ENCODE measurements at places on chromosomes 2 and 18.

DNA sequence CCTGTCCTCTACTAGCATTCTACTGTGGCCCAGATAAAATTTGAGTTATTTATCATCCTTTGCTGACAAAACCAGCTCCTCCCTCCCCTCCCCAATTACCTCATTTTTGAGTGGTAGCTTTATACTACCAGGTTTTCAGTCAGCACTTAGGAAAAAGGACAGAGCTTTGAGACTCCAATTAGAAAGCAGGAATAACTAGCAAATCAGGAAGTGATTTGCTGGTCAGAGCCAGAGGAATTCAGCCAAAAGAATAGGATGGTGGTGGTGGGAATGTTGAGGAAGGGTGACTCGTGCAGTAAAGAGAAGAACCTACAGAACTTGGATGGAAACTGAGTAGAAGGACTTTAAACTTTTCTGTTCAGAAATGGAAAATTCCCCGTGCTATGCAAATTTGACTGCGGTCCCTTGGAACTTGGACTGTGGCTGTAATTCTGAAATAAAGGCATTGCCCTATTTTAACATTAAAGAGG lies 3.7 kb downstream of the MYL12B start:
- no peak for DNase-seq

- DNase-seq: no peak
These were observed 471.5 kb downstream of the PIK3C3 start for GRCh38 chr18:42426496-42427015.

DNA sequence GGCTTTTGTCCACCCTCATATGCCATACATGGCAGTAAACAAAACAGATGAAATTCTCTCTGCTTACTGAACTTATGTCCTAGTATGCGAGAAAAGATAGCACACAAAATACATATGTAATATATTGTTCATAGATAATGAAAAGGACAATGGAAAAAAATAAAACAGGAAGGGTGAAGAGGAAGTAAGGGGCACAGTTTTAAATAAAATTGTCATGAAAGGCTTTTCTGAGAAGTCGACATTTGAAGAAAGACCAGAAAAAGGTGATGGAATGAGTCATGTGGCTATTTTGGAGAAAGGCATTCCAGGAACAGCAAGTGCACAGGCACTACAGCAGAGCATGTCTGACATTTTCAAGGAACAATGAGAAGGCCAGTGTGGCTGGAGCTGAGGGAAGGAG lies 56.4 kb downstream of the KCNH7 start:
- DNase-seq: no peak

DNA sequence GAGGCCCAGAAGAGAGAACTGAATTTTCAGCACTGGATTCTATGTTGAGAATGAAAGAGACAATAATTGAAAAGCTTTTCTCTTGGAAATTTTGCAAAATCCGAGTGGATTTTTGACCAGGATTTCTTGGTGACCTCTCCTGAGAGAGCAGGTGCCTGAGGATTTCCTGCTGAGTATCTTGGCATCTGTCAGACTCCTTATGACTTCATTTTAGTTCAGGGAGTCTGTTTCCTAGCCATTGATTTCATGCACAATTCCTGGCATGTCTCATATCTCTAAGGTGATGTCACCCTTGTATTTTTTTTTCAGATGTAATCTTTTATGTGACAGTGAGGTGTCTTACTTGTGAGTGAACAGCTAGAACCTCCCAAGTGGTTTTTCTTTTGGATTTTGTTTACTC lies 195.9 kb downstream of the NEDD4L start:
- DNase-seq: no peak

DNA sequence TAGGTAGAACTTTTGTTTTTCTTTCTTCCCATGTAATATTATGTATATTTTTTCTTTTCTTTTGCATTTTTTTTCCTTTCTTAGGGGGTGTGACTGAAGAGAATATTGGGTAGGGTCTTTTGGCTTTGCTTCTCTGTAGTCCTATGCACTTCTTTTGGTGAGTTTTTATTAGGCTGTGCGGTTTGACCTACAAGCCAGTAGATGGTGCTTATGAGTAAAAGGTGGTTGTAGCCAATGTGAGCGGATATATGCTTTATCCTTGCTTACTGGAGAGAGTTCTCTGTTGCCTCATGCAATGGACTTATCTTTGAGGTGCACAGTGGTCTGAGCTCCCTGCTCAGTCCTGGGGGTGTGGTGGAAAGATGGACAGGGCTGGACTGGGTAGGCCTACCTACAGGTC lies 52.7 kb downstream of the DSEL start:
- no peak for DNase-seq

DNA sequence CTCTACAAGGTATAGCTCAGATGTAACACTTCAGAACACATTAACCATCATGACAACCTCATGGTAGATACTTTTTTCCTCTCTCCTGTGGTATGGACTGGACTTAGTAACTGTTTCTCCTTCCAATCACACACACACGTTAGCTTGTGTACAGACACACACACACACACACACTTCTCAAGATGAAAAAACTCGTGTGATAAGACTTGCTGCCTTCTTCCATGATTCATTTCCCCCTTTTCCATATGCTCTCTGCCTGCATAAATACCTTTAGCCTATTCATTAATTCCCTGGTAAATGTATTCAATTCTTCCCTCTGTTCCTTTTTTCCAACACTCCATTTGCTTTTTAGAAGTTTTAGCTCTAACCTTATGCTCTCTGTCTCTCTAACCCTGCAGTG lies 118.9 kb upstream of the TANK start:
- DNase-seq: no peak

- DNase-seq: no peak
These were observed 87.8 kb downstream of the SLC5A7 start for GRCh38 chr2:108074150-108074549.

GRCh38 chr2:69717861-69718273 lies 24.1 kb upstream of the ANXA4 start:
- no peak for DNase-seq

DNA sequence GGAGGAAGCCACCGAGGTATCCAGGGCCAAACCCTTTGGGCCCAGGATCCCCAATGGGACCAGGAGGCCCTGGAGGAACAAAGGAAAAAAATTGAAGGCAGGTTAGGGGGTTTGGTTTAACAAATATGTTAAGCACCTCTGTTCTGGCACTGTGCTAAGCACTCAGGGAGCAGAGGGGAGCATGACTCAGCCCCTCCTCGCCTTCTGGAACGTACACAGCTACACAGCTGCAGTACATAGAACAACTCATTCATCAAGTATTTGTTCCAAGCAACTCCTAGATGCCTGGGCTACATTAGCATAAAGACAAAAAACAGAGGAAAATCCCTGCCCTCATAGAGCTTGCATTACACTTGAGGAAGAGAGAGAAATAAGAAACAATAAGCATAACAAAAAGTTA lies 153.6 kb downstream of the COL4A4 start:
- DNase-seq: no peak

GRCh38 chr18:29616867-29617266 lies 1425.7 kb downstream of the DSC3 start:
- no peak for DNase-seq

DNA sequence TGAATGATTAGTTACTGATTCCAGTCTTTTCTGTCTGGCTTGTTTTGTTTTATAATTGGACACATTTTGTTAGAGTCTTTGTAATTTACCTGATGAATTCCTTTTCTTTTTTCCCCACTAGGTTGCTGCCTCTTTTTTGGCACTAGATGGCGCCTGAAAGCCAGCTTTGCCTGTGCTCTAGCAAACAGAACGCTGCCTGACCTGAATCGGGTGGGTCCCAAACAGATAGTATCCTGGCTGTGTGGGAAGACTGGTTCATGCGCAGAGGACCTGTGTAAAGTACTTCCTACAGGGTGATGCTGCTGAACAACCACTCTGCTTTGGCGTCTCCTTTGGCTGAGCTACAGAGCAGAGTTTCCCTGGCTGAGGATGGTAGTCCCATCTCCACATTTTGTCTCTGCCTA lies 288.2 kb downstream of the IKZF2 start:
- no peak for DNase-seq

DNA sequence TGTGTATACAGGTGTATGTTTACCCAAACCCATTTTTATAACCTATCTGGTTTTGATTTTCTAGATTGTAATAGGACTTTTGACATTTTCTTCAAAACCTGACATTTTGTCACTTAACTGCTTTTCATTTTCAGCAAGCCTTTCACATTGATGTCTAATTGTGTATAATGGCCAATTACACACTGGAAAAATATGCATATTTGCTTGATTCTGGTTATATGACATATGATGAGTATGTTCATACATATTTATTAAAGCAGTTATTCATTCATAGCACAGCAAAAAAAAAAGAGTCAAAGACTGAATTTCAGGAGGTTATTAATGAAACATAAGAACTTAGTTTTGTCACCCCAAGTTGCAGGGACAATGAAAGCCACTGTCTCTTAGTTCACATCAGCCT lies 307.7 kb upstream of the TNP1 start:
- DNase-seq: no peak

GRCh38 chr2:70411483-70412125 lies 109.7 kb upstream of the FAM136A start:
- DNase-seq: no peak

GRCh38 chr2:17538022-17538843 lies 2.3 kb upstream of the VSNL1 start:
- no peak for DNase-seq

DNA sequence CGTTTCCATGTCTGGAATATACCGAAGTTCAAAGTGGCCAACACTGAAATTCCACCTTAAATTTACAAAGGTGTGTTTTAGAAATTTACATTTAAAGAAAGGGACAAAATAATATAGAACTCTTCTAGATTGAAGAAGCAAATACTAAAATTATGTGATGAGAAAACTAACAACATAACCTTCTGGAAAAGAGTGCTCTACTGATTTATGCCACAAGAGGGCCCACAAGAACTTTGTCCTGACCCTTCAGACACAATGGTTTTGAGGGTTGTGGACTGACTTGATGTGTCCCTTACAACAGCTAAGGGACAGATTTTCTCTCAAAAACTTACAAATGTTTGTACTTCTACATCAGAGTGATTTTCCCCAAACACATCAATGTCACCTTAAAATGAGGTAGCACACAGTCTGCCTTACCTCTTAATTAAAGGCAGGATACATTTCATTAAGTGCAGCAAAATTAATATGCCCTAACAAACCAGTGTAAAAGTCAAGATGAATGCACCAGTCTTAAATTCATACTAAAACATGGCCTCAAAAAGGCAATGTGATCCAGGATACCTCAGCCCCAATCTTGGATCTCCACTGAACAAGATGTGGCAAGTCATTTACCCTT lies 36.2 kb downstream of the EIF2AK3 start:
- no peak for DNase-seq

GRCh38 chr2:225019105-225019504 lies 23.2 kb downstream of the DOCK10 start:
- DNase-seq: no peak

- DNase-seq: no peak
These were observed 40.9 kb upstream of the LAPTM4A start for GRCh38 chr2:20092226-20092900.

DNA sequence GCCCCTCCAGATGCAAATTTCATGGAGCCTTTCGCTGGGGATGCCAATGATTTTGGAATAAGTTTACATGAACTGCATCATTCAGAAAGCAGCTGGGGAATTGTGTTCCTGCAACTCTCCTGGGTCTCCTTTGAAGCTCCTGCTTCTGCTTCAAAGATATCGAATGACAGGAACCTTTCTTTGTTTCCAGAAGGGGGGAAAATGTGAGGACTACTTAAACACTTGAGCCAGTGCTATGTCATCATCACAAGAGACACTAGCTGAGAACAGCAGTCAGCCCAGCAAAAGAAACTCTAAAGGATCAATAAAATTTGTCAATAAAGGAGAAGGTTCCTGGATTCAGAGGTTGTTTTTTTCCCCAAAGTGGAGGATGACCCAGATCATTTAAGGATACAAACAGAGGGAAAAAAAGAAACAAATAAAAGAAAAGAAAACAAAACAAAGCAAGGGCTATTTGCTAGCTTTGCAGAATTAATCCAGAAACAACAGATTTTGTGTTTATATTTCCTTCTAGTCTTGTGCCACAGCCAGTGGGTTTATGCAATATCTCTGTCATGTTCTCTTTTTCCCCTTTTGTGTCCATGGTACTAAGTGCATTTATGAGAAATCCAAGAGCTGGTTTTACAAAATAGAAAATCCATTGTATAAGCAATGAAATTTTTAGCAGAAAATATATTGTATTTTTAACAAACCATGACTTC lies 463.7 kb downstream of the CDH2 start:
- no peak for DNase-seq

DNA sequence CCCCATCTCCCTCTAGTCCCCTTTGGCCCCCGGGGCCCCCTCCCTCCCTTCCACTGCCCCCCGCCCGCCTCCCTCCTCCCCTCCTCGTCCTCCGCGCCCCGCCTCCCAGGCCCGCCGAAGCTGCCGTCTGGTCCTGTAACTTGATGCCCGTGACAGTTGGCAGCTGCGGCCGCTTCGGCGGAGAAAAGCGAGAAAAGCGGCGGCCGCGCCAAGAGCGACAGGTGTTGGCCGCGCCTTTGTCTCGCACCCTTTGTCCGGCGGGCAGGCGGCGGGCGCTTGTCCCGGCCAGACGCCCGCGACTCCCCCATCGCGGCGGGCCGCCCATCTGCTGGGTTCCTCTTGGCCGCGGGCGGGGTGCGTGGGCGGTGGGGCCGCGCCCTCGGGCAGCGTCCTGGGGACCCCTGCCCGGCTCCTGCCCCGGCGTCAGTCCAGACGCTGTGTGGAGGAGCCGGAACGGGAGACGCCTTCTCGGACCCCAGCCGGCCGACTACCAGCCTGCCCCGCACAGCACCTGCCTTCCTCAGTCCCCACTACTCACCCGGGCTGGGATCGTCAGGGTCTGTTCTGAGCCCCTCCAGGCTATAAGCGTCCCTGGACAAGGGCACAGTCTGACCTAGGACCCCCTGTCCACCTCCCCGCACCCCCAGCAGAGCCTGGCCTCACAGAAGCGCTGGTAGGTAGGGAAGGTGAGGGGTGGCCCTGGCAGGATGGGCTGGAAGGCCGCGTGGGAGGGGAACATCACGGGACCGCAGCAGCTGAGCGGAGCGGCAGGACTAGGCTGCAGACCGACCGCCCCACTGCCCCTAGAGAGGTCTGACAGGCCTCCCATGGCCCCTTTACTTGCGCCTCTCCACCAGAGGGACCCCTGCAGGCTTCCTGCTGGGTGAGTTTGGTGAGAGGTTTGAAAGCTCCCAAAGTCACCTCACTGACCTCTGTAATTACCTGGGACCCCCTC lies 1.2 kb upstream of the HES6 start:
- DNase-seq: no peak

DNA sequence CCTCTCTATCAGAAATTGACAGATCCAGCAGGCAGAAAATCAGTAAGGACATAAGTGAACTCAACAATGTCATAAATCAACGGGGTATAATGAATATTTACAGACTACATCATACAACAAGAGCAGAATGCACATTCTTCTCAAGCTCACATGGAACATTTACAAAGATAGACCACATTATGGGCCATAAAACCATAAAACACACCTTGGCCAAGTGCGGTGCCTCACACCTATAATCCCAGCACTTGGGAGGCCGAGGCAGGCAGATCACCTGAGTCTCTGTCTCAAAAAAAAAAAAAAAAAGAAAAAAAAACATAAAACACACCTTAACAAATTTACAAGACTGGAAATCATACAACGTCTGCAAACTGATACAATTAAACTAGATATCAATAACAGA lies 36.7 kb downstream of the FBXO15 start:
- no peak for DNase-seq

GRCh38 chr2:216698895-216699294 lies 3.5 kb upstream of the IGFBP5 start:
- no peak for DNase-seq

- DNase-seq: no peak
These were observed 475.1 kb downstream of the TNS1 start for GRCh38 chr2:217527590-217528202.
